ENCODE measurements at places on chromosomes 11 and 22.

DNA sequence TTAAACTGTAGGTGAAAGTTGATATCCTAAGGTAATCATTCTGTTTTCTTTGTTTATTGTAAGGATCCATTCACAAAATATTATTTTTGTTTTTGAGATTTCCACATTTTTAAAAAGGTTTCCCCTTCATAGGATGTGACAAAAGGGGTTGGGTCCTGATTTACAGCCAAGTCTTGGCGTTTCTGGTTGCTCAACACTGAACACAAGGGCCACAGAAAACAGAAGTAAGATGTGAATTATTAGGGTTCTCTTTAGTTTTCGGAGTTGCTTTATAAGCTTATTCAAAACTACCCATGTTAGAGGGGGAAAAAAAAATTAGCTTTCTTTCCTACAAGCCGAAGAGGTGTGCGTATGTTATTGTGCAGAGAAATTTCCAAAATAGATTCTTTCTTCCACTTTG, 30.0 kb upstream of the FLI1 start:
- DNase-seq: no peak

DNA sequence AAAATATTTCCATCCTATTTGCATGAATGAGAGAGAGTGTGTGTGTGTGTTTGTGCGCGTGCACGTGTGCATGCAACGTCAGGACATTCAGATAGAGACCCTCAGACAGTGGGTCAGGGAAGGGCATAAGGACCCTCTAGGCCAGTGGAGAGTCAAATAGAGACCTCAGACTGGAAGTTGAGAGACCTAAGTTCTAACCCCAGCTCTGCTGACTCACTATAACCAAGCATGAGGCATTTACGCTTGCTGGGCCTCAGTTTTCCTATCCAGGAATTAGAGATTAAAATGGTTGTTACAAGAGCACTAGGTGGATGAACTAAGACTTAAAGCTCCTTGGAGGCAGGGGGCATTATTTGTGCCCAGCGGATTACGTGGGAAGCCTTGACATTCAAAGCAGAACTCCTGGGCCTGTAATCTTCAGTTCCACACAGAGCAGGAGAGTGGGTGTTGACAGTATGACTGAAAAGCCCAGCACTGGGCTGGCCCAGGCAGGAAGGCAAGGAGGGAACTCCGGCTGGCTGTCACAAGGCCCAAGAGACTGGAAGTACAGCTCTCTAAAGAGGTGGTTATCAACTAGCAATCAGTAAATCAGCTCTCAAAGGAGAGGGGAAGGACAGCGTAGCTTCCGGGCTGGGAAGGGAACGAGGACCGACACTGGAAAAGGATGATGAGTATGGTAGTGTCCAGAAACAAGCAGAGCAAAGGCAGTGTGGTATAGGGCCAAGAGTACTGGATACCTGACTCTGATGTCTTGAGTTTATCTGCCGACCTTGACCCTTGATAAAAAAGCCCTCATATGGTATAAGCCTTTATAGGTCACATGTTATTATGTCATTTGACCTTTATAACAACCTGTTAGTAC, 9.2 kb downstream of the RHOG start:
- no peak for DNase-seq

GRCh38 chr11:57436031-57436430, 9.1 kb upstream of the SLC43A3 start:
- DNase-seq: no peak

GRCh38 chr11:128891913-128892398, 800 bp downstream of the KCNJ5 start:
- no peak for DNase-seq

DNA sequence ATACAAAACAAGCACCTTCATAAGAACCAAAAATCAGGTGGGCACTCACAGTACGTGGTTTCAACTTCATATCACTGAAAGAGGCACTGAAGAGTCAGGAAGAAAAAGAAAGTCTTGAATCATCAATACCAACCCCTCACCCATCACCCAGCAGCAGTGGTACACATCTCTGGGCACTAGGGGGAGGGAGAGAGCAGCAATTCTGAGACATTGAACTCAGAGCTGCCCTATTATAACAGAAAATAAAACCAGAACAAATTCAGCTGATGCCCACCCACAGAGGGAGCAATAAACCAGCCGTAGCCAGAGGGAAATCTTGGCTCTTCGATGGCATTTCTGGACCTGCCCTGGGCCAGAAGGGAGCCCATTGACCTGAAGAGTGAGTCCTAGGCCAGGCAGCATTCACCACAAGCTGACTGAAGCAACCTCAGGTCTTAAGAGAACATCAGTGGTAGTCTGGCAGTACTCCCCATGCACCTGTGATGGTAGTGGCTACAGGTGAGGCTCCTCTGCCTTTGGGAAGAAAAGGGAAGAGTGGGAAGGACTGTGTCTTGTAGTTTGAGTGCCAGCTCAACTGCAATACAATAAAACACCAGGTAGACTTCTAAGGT, 42.2 kb upstream of the FAM181B start:
- DNase-seq: peak; percentile 35

GRCh38 chr11:96906476-96906875, 516.7 kb downstream of the JRKL start:
- no peak for DNase-seq

- no peak for DNase-seq
These were observed 24.9 kb downstream of the WNT11 start for GRCh38 chr11:76181371-76181770.

GRCh38 chr11:63978551-63979239, 4.3 kb downstream of the COX8A start:
- DNase-seq: no peak

GRCh38 chr11:62088331-62088933, 35.4 kb upstream of the INCENP start:
- DNase-seq: no peak

GRCh38 chr11:103372906-103373305, 263.7 kb downstream of the DYNC2H1 start:
- DNase-seq: no peak

GRCh38 chr11:72583616-72584292, 90.5 kb downstream of the PDE2A start:
- DNase-seq: no peak

GRCh38 chr11:110329445-110329844, 33.0 kb upstream of the RDX start:
- no peak for DNase-seq

DNA sequence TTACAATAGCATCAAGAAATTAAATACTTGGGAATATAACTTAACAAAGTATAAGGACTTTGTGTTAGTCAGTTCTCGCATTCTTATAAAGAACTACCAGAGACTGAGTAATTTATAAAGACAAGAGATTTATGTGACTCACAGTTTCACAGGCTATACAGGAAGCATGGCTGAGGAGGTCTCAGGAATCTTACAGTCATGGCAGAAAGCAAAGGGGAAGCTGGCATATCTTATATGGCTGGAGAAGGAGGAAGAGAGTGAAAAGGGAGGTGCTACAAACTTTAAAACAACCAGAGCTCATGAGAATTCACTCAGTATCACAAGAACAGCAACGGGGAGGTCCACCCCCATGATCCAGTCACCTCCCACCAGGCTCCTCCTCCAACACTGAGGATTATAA, 32.0 kb upstream of the CCDC134 start:
- DNase-seq: no peak

GRCh38 chr11:15197696-15198095, 83.0 kb downstream of the INSC start:
- no peak for DNase-seq

DNA sequence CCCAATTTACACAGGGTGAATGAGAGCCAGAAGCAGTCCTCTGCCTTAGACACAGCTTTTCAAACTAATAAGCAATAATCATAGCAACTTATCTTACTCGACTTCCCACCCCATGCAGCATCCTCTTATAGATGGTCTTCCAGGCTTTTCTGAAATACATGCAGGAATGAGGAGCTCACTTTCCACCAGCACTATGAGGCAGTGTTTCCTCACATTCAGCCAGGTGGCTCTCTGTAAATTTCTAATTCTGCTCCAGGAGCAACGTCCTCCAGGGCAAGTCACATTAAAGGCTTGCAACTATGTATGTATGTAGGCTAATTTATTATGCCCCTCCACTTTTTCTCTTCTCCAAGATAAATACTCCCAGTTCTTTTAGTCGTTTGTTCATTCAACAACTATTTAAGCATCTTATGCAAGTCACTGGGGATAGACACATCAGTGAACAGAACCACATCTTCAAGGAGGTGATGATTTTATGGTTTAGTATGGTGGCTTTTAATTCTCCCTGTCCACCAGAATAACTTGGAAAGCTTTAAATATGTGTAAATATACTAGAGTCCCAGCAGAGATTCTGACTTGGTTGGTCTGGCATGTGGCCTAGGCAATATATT, 59.9 kb downstream of the PAK1 start:
- DNase-seq: no peak

GRCh38 chr22:29937940-29938693, 55.1 kb downstream of the MTMR3 start:
- DNase-seq: no peak

GRCh38 chr11:130301002-130301401, 13.7 kb downstream of the ZBTB44 start:
- DNase-seq: no peak
